Right atrium auricular region (tissue), 2 donors: ENCODE measurements at places on chromosomes 3 and 15.

GRCh38 chr3:100518983-100519382 lies 26.6 kb downstream of the TMEM45A start:
- no peak for DNase-seq

- DNase-seq, result no peak
Observed at GRCh38 chr15:79846539-79846938, 50.3 kb downstream of the MTHFS start.

DNA sequence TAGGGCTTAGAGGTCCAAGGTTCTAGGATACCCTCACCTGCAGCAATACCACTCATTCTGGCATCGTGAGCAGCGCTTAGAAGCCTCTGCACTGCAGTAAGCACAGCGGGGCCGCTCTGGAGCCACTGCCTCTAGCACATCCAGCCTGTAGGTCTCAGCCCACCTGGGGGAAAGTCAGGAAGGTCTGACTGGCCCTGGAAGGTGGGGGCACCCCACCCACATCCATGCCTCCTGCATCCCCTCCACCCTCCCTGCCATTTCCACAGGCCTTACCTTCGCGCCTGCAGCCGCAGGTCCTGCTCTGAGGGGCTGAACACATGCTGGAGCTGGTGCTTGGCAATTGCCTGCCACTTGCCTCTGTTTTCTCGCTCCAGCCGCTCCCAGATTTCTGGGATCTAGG lies 901 bp upstream of the RASSF1 start:
- DNase-seq, result no peak

- no peak for DNase-seq
Observed at GRCh38 chr3:8532251-8532871, 30.7 kb downstream of the LMCD1 start.

- no peak for DNase-seq
Observed at GRCh38 chr3:3145831-3146230, 19.1 kb downstream of the TRNT1 start.

GRCh38 chr15:31324186-31324585 lies 2.4 kb upstream of the KLF13 start:
- DNase-seq, result no peak

DNA sequence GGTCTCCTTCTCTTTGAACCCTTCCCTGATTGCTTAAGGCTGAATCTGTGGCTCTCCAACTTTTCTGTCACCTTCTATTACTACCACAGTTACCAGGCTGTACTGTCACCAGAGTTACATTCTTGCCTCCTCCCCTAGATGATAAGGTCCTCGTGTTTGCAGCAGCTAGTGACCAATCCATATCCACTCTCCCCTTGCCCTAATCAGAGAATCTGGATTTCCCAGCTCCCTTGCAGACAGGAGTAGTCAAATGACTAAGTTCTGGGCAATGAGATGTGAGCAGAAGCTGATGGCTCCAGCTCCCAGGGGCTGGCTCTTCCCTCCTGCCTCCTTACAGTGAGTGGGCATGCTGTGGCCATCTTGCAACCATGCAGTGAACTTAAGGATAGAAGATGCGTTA lies 95.4 kb upstream of the VGLL4 start:
- DNase-seq, result no peak

DNA sequence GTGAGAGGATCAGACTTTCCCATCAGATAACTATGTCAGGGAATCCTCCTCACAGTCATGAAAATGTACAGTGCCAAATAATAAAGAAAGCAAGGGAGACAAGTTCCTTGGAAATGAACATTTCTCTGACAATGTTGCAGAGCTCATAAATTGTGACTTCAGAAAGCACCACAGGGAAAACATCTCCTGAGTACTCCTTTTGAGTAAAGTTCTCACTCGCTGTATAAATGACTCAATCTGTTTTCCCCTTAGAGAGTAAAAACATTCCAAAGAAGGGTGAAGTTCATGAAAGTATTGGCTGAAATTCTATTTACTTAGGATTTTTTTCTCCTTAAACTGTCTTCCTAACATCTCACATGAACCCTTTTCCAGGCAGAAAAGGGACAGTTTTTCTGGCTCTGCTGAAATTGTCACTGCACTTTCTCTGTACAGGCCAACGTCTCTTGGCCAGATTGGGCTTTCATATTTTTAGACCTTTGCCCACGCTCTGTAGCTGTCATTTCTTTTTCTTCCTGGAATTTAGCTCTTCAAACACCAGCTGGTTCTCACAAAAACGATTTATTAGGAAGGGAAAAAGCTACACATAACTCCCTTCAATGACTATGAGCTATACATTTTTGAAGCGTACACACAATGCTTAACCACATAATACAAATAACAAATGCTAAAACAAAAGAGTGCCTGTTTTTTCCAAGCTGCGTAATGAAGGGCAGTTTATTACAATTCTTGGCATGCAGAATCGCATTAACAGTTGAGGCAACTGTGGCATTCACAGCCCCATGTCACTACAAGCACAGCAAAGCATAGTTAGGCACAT lies 216.1 kb downstream of the ATP8B4 start:
- no peak for DNase-seq

DNA sequence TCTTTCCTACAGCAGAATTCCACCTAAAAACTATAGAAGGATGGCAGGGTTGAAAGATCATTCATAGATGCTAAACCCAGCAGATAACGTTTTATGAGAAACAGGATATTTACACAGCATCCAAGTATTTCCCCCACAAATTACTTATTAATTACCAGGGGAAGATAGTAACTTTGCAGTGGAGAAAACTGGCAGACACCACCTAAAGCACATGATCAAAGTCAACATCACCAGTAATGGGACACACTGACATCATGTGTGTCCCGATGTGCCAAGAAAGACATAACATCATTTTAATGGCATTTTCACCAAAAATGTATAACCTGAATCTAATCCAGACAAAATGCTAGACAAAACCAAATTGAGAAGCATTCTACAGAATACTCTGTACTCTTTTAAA lies 220.4 kb upstream of the THBS1 start:
- no peak for DNase-seq

DNA sequence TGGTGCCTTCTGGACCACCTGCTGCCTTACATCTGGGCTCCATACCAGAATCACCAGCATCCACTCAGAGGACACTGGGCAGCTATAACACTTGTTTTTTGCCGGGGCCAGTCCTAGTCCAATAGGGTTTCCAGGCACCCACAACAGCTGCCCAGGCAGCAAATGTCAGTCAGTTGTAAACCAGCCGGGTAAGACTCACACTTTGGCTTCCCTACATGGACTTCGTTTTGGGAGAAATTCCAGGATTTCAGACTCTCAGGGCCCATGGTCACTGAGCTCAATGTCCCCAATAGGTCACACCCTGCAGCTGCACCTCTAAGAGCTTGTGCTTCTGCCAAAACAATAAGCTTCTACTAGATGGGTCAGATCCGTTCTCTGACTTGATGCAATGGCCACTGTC lies 83.8 kb downstream of the FAM174B start:
- no peak for DNase-seq

- no peak for DNase-seq
Observed at GRCh38 chr3:184636741-184637316, 75.0 kb downstream of the MAGEF1 start.

- no peak for DNase-seq
Observed at GRCh38 chr15:41491889-41492288, 1.8 kb upstream of the ITPKA start.

DNA sequence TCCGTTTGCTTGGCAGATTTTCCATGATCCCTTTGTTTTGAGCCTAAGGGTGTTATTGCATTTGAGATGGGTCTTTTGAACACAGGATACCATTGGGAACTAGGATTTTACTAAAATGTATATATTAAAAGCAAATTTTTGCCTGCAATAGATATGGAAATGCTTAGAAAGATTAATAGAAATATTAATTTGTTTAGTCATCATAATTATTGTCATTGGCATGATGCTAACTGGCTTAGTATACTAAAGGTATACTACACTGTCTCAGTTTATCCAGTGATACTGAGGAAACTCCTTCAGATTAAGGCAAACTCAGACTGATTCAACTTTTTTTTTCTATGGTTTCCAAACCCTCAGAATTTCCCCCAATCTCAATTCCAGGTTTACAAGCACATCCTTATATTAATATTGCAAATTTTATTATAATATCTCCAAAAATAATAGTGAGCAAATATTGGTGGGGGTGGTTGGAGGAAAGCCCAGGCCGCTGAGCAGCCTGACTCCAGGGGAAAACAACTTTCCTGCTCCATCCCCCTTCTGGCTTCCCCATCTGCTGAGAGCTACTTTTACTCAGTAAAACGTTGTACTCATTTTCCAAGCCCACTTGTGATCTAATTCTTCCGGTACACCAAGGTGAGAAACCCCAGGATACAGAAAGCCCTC lies 291.7 kb downstream of the EPHA6 start:
- no peak for DNase-seq

DNA sequence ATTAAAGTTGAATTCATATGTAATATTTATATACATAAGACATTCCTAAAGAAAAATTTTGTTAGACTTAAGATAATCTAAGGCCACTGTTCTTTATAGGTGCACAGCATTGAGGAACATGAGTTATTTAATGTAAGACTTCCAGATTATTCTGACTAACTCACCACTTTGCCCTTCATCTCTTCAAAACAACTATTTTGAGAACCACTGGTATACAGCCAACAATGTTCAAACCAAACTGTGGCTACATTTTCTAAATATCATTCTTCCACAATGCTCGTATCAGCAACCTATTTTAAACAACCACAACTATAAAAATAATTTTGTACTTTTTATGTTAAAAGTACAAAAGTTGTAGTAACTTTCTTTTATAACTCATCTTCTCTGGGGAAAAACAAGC lies 199.8 kb upstream of the ALCAM start:
- DNase-seq, result no peak

- DNase-seq, result no peak
Observed at GRCh38 chr3:123100193-123100776, 33.5 kb downstream of the PDIA5 start.

DNA sequence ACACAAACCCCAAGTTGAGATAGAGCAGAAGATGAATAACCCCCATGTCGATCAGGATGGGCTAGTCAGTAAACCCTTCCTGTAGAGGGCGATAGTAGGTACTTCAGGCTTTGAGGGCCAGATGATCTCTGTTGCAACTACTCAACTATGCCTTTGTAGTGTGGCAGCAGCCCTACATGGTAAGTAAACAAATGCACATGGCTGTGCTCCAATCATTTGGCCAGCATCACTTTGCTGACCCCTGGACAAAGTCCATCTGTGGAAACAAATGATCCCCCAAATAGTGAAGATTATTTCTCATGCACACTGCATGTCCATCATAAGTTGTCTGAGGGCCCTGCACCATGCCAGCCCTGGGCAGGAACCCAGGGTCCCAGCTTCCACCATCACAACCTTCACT lies 402.2 kb upstream of the PROK2 start:
- DNase-seq, result no peak

- no peak for DNase-seq
Observed at GRCh38 chr15:61621865-61622264, 392.8 kb upstream of the RORA start.

DNA sequence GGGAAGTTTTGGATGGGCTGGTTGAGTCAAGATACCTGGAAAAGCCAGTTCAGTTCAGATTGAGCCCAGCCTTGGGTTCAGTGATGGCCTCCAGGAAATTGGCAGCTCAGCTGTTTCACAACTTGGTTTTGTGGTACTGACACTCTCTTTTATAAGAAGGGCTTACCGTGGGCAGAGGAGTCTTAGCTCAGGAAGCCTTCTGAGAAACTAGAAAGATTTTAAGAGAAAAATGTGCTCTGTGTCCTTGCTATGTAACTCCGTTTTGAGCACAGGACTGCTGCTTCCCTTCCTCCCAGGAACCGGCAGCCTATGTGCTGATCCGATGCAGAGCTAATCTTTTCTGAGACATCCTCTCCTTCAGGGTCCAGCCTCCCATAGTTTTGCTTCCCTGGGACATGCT lies 46.6 kb upstream of the RASGRP1 start:
- DNase-seq, result no peak

- no peak for DNase-seq
Observed at GRCh38 chr15:81196576-81197254, at the start of gene IL16. Gene IL16 (plus strand): TSS chr15:81196879. CDS start chr15:81225400, 28,521 bp downstream.

GRCh38 chr3:23372285-23372684 lies 169.2 kb downstream of the UBE2E2 start:
- DNase-seq, result no peak

GRCh38 chr3:21839592-21839991 lies 88.6 kb upstream of the ZNF385D start:
- no peak for DNase-seq

- DNase-seq, result no peak
Observed at GRCh38 chr15:97817276-97817890, 143.1 kb upstream of the ARRDC4 start.

- DNase-seq, result no peak
Observed at GRCh38 chr15:77569729-77570125, 63.0 kb downstream of the LINGO1 start.

- no peak for DNase-seq
Observed at GRCh38 chr3:149736175-149736952, 15.9 kb downstream of the COMMD2 start.

GRCh38 chr3:30578986-30579579 lies 27.3 kb upstream of the TGFBR2 start:
- no peak for DNase-seq

- DNase-seq, result no peak
Observed at GRCh38 chr15:63891768-63892133, 58.0 kb upstream of the HERC1 start.

DNA sequence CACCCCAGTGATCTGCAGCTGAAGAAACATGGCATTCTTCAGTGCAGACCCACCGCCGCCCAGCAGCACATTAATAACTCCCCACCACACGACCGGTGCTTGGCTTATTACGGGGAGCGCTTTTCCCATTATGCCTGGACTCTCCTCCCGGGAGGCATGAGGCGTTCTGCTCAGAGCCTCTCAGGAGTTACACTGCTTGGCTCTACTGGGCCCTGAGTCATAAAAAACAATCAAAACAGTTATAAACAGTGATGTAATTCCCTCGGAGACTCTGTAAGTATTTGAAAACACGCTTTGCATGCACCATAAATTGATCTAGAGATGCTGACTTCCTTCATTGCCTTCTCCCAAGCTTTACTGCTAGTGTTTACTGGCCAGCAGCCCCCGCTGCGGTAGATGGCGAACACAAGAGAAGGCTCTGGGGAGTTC lies 77.1 kb upstream of the SNRPA1 start:
- no peak for DNase-seq

DNA sequence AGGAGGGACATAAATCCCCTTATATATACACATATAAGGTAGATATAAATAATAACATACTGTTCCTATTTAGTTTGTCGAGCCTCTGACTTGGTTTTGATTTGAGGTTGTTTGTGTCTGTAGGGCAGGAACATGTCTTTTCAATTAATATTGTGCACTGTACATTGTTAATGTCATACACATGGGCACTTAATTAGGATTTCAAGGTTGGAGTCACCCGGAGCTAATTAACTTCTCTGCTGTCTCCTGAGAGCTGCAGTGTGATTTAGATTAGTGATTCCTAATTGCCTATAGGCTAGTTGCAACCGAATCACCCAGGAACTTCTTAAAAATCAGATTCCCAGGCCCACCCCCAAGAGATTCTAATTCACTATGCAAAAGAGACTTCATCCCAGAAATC lies 50.4 kb upstream of the FILIP1L start:
- no peak for DNase-seq

DNA sequence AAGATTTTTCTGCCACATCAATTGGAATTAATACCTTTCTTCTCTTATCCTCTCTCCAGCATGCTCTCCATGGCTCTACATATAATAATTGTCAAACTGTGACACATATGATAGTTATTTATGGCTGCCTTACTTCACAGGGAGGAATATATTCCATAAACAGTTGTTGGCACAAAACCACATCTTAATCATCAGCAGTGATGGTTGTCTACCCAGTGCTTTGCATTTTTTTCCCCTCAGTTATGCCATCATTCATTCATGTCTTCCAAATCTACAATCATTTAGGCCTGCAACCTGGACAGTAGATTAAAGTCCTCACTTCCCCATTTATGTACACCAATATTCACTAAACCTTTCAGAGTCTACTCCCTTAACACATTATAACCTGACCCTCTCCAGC lies 107.7 kb downstream of the THRB start:
- no peak for DNase-seq
